ENCODE measurements at places on chromosomes 16 and 17. TPM values are rescaled to one million over a fixed set of nuclear protein-coding genes. Genes with fewer than 3 reads are reported as not detected.

Gene HGS
- 239 TPM for total RNA-seq

Gene PNMT
- total RNA-seq: 2.7 TPM

Gene CCL1
- total RNA-seq: not detected

Gene C16orf46
- total RNA-seq: 2.1 TPM

Gene PTX4
- total RNA-seq: not detected

Gene CDRT15
- not detected for total RNA-seq

Gene DRC3
- total RNA-seq: 3.9 TPM

Gene MPP3
- total RNA-seq: 13.2 TPM

Gene CNGB1
- total RNA-seq: not detected

Gene EVPL
- 8.8 TPM for total RNA-seq

Gene SPHK1
- 165 TPM for total RNA-seq

Gene KRTAP4-9
- total RNA-seq: not detected

Gene TOP2A
- total RNA-seq: 17.4 TPM

Gene GNG13
- not detected for total RNA-seq

Gene BAIAP3
- total RNA-seq: 1.2 TPM

Gene AHSP
- total RNA-seq: not detected

Gene TXNDC11
- total RNA-seq: 35.1 TPM

Gene CDH3
- total RNA-seq: 173 TPM

Gene HBA1
- not detected for total RNA-seq

Gene CAMTA2
- total RNA-seq: 47.7 TPM

Gene CLDN6
- total RNA-seq: 359 TPM

Gene OR3A3
- not detected for total RNA-seq

Gene CDH15
- total RNA-seq: not detected

Gene TSNAXIP1
- total RNA-seq: 0.63 TPM

Gene SPNS1
- total RNA-seq: 115 TPM

Gene CMTM2
- total RNA-seq: 0.54 TPM

Gene PRDM7
- not detected for total RNA-seq

Gene TBC1D3E
- not detected for total RNA-seq

Gene KRT36
- not detected for total RNA-seq

Gene EMP2
- 1.2 TPM for total RNA-seq

Gene ABCC3
- 1.3 TPM for total RNA-seq

Gene MYH8
- not detected for total RNA-seq

Gene RGS11
- 0.21 TPM for total RNA-seq

Gene ANKS3
- total RNA-seq: 22.0 TPM

Gene ATP2A3
- total RNA-seq: 13.3 TPM

Gene P2RX1
- not detected for total RNA-seq

Gene PMP22
- total RNA-seq: 12.6 TPM

Gene ZSCAN10
- not detected for total RNA-seq

Gene RNF227
- total RNA-seq: 1.5 TPM

Gene C1QTNF8
- total RNA-seq: not detected

Gene STAT5B
- total RNA-seq: 27.5 TPM

Gene SLC13A2
- not detected for total RNA-seq

Gene TOM1L1
- 76.0 TPM for total RNA-seq

Gene ZFHX3
- 19.9 TPM for total RNA-seq

Gene EPN3
- total RNA-seq: 0.84 TPM

Gene ADAD2
- total RNA-seq: not detected
